ENCODE measurements at places on chromosomes 5 and 9.

DNA sequence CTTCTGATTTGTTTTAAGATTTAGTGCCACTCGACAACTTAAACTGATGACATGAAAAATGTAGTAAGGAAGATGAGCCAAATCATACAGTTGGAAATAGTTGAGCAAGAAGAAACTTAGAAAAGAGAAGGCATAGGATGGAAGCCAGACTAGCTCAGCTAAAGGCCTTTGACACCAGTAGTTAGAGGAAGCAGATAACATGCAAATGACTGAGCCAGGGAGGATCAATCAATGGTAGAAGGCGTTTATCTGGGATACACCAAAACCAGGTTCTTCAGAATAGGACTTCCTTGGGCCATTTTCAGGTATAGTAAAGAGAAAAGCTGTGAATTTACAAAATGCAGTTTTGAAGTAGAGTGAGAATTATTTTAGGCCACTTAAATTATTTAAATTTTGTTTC is 3.2 kb downstream of the TDRD7 start:
- DNase-seq: no peak

GRCh38 chr5:31781772-31782171 is 142.8 kb downstream of the PDZD2 start:
- DNase-seq: no peak

- peak; percentile 53 for DNase-seq
Measured at GRCh38 chr5:80255431-80255810, 427 bp downstream of the SERINC5 start.

DNA sequence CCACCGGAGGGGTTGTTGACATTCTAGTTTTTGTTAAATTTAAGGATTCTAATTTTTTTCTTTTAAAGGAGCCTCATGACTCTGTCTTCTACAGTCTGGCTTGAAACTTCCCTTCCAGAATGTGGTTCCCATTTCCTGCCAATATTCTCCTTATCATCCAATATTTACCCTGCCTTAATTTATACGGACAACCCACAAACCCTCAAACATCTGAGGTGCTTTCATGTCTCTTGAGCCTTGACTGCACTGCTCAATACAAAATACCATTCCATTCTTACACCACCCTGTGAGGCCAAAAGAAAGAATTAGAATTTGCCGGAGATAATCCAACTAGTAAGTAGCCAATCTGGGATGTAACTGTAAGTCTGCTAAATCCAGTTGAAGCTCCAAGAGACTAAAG is 346.5 kb downstream of the SPOCK1 start:
- no peak for DNase-seq

DNA sequence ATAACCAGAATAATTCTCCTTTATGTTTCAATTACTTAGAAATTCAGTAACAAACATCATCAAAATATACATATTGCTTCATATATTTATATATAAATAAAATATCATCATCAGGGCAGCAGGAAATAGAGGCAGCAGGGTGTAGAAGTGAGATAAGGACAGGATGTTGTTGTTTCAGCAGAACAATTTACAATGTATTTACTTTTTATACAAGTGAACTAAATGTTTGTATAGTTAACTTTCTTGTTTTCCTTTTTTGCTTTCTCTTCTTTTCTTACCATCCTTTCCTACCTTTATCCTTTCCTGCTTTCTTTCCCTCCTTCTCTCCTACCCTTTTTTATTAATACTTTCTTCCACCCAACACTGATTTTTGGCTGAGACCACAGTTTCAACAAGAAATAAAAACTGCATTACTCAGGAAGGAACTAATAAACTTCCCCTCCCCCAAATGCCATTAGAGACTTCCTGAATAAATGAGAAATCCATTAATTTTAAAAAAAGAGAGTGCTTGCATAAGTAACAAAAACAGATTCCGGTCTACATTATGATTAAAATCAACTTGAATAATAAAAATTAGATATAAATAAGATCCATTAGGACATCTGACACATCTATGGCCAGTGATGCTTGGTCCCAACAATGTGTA is 159.8 kb upstream of the ACOT12 start:
- no peak for DNase-seq

DNA sequence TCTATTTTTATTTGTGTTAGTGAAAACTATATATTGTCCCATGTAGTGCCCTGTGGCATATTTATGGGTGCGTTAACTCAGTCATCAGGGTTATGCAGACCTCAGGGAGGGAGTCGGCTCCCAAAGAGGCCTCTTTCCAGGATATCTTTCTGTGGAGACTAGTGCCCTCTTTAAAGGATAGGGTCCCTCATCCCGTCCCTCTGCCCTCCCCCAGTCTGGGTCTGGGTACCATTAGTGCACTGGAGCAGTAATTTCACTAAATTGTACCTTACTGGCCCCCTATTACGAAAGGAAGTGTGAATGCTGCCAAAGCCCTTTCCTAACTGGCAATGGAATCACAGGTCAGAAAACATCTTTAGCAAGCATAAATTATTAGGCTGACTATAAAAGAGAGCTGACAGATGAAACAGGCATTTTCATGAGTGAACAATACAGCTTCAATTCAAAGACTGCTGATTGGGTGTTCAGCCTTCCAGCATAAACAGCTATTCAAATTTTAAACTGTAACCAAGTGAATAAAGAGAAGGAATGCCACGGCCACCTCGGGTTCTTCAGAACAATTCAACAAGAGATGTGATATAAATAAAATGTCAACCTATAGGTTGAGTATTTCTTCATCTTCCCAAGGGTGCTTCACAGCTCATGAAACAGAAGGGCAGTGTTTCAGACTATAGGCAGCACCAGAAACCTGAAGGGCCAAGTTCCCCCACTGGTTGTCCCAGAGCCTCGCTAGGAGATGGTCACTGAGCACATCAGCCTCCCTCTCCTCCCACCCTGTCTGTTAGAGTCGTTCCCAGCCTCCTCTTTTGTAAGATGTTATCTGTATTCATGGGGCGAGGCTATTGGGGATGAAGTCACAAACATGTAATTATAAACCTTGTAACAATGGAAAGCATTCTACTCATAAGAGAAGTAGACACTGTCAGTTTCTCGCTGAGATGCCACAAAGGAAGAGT is 318.7 kb downstream of the TMEM161B start:
- DNase-seq: no peak

- no peak for DNase-seq
Measured at GRCh38 chr5:174500636-174501035, 223.7 kb upstream of the MSX2 start.

GRCh38 chr5:60436518-60436917 is 263.4 kb downstream of the DEPDC1B start:
- no peak for DNase-seq

- DNase-seq: no peak
Measured at GRCh38 chr9:90555351-90556057, 87.1 kb downstream of the DIRAS2 start.

DNA sequence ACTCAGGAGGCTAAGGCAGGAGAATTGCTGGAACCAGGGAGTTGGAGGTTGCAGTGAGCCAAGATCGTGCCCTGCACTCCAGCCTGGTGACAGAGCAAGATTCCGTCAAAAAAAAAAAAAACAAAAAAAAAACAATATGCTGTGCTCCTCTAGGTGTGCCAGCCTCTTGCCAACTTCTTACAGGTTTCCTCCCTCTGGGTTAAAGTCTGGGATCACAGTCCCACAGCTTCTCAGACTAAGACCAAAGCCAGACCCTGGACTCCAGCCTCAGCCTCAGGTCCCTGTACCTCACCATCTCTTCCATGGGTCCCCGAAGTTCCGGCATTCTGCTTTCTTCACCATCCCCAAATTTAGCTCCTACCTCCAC is 180.8 kb upstream of the MVB12B start:
- no peak for DNase-seq

GRCh38 chr5:150623878-150624216 is 16.6 kb upstream of the SYNPO start:
- no peak for DNase-seq

GRCh38 chr9:37512437-37512836 is 26.7 kb downstream of the POLR1E start:
- DNase-seq: no peak

DNA sequence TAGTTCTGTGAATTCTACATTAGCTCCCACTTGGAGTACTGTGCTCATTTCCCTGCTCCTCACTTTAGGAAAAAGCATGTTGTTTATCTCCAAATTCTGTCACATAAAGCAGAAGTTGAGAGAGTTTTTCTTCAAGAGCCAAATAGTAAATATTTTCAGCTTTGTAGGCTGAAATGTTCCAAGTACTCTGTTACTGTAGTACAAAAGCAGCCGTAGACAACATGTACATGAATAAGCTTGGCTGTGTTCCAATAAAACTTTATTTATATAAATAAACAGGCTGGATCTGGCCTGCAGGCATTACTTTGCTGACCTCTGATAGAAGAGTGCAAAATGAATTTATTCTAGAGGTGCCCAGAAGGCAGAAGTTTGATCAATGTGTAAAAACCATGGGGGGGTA is 73.0 kb upstream of the AGXT2 start:
- DNase-seq: no peak

GRCh38 chr5:58760222-58760621 is 177.3 kb downstream of the RAB3C start:
- DNase-seq: no peak

GRCh38 chr5:172849606-172850453 is 15.8 kb downstream of the ERGIC1 start:
- DNase-seq: no peak

GRCh38 chr5:127313847-127314473 is 23.4 kb downstream of the MEGF10 start:
- peak; percentile 50 for DNase-seq

- DNase-seq: peak; percentile 93
Measured at GRCh38 chr9:126398403-126399058, 71.9 kb downstream of the MVB12B start.

- no peak for DNase-seq
Measured at GRCh38 chr5:164577201-164577600, 1071.8 kb downstream of the MAT2B start.

All from neural crest cell (in vitro differentiated cells).